ENCODE measurements at places on chromosomes 2 and 18.
A peak's percentile ranks its signal among the peaks of the same experiment; 100 is the strongest.

DNA sequence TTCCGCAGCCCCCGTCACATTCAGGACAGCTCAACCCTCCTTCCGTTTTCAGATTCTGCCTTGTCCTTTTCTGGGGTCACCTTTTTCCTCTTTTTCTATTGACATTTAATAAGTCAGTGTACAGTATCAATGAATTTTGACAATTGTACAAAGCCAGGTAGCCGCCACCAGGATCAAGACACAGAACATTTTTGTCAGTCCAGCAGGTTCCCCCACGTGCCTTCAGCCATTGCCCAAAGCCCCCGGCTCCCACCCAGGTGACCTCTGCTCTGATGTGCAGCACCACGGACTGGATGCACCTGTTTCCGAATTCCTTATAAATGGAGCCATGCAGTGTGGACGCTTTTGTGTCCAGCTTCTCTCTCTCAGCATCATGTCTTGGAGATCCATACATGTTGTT is 30.0 kb downstream of the CROCC2 start:
- no peak for DNase-seq

DNA sequence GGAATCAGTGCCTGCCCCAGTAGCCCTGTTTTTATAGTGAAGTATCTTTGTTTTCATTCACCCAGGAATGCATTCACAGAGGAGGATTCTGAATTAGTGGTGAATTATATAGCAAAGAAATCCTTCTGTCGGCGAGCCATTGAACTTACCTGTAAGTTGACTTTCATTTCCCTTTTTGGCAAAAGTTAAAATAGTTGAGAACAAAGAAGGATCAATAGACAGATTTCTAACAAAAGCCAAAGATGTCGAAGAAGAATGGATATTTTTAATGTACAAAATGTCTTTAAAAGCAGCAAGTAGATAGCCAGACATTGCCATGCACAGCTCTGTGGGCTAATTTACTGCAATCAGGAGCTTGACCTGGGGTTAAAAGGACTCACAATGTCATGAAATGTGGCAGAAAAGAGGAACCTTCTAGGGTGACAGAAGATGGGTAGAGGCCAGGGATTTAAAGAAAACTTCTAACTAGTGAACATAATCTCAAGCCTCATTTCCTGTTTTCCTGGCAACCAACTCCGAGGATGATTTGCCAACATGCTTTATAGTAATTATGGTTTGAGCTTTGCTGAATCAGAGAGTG is 53.8 kb upstream of the TMEM87B start:
- DNase-seq = no peak

GRCh38 chr2:159758686-159759085 is 39.3 kb downstream of the CD302 start:
- DNase-seq = no peak

- peak; percentile 36 for DNase-seq
These were observed 3.5 kb upstream of the RHOB start for GRCh38 chr2:20443276-20443920.

- DNase-seq = no peak
These were observed 612.7 kb downstream of the EPHA4 start for GRCh38 chr2:220959391-220959802.

- DNase-seq = peak; percentile 76
These were observed 2.2 kb upstream of the CASP8 start for GRCh38 chr2:201257956-201258665.

DNA sequence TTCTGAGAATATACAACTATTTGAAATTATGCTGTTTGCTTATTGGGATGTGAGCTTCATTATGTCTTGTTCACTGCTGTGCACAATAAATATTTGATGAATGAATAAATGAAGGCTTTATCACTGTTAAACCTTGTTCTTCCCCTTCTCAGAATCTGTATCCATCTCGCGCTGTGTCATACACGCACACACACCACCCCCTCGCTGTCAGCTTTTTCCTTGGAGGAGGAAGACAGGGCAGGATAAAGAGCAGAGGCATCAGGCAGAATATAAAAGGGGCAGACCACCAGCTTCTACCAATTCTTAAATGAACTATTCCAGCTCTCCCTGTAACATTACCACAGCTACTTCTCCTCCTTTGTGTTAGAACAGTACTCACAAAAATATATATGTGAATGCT is 75.0 kb downstream of the CD226 start:
- DNase-seq = no peak

- no peak for DNase-seq
These were observed 57.4 kb downstream of the SH2D6 start for GRCh38 chr2:85475799-85476490.

DNA sequence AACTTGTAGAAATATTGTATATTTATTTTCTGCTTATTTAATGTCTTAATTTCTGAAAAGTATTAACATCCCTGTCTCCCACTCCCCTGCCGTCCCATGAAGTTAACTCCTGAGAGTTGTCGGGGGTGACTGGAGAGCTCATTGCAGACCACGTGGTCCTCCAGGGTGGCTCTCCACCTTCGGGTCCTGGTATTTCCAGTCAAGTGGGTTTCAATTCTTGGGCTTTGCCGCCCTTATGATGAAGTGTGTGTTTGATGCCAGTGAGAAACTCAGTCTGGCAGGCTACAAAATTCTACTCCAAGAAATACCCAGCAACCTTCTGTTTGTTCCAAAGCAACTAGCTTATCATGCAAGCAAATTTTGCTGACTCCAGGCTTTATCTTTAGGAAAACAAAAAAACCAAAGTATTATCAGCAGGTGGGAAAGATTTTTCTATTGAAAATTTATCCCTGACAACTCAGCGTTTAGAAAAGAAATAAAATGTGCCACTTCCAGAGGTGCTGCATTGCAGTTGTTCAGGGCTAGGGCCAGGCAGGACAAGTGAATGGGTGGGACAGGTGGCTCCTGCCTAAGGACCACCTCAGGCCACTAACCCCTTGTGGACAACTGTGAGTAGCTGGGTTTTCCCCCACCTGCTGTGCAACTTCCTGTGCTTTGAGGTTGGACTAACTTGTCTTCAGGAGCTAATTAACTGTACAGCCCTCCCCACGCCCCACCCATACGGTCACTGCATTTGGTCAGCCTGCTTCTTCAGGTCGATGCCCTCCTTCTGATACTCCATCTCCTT is 46.6 kb downstream of the BCL2L11 start:
- DNase-seq = peak; percentile 55

DNA sequence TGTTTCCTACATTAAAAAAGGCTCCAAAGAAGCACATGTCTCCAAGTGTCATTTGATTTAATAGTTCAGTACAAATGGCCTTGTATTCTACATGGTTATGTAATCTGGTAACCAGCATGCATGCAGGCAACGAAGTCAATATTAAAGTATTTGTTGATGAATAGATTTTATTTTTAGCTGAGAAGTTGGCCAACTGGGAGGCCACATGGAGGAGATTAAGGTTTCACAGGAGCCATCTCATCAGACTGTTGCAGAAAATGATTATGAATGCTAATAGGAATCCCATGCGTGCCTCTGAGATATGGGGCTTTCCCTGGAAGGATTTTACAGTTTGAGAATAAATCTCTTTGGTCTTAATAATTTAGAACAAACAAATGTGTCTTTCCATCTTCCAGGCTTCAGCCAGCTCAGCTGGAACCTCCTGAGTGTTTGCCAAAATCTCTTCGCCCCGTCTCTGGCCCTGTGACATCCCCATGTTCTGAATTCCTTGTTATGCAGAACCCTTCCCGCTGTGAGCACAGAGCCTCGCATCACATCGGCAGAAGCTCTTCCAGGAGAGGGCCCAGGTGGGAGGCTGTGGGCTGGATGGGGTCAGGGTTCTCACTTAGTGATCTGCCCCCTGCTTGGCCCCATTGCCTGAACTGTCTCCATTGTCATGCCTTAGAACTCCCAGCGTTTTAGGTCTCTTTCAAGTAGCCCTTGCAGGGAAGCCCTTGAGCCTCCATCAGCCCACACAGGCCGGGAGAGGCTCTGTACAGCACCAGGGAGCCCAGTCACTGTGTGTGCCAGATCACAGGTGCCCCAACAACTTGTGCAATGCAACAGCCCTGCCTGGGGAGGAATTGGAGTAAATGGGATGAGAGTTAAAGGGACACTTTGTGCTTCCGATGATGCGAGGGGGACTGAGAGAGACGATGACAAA is 190.5 kb upstream of the TWIST2 start:
- no peak for DNase-seq

DNA sequence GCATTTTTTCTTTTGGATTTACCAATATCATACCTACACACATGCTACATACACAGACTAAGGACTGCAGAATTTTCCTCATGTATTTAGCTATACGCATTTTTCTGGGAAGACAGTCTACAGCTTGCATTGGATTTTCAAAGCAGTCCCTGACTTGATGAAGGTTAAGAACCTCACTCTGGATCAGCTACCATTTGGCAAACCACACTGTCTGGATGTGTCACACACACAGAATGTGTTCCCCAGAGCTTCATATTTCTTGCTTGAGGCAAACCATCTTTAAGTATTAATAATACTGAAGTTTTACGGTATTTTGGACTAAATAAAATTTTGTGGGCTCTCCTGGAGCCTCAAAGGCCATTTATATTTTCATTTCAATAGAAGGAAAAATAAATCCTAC is 102.3 kb downstream of the TCF4 start:
- no peak for DNase-seq

DNA sequence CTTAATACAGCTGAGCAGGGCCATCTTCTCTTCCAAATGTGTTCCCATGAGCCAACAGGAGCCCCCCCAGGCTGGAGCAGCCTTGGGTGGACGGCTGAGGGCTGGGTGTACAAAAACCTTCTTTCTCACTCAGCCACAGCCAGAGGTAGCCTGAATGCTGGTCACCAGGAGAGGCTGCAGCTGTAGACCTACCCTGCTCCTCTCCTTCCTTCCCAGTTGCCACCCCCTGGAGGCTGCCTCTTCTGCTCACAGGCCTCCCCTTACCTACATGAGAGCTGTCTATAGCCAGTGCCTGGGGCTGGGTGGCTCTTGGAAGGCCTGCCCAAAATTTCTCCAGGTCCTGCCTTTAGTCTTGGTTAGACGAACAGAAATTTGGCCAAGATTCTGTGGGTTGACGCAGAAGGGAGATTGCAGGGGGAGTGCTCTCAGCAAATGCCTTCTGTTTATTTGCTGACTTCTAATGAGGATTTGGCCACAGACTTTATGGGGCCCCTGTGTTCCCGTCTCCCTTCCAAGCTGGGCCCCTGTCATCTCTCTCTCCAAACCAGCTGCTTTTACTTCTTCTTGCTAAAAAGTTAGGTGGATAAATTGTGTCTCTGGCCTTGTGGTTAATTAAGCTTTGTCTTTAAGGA is 18.3 kb downstream of the CELF4 start:
- DNase-seq = no peak

- DNase-seq = no peak
These were observed 244.6 kb upstream of the NT5C1B start for GRCh38 chr2:18833941-18834340.

DNA sequence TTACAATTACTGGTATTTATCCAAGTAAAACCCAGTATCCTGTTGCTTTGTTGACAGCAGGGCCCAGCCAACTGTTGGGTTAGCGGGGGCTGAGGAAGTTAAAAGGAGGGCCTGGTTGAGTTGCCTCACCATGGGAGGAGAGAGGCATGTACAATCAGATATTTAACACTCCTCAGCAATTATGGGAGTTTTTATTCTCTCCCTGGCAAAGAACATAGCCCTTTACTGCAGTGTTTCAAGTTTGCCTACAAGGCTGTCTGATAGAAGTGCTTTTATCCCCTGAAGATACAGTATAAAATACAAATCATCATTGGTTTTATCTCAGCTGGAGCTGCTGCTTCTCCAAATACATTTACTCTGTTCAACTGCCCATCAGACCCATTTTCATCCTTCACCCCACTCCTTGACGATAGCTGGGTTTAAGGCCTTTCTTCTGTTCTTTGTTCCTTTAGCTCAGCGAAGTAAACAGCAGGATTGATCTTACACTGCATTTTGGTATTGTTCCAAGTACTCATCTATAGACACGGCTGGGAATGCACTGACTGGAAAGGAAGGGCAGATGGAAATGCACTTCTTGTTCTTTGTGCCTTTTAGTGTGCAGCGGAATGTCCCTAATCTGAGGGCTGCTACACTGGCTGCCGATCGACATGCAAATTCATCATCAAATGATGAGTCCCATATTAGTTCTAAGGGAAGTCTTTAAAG is 402.5 kb upstream of the SPRED2 start:
- no peak for DNase-seq

DNA sequence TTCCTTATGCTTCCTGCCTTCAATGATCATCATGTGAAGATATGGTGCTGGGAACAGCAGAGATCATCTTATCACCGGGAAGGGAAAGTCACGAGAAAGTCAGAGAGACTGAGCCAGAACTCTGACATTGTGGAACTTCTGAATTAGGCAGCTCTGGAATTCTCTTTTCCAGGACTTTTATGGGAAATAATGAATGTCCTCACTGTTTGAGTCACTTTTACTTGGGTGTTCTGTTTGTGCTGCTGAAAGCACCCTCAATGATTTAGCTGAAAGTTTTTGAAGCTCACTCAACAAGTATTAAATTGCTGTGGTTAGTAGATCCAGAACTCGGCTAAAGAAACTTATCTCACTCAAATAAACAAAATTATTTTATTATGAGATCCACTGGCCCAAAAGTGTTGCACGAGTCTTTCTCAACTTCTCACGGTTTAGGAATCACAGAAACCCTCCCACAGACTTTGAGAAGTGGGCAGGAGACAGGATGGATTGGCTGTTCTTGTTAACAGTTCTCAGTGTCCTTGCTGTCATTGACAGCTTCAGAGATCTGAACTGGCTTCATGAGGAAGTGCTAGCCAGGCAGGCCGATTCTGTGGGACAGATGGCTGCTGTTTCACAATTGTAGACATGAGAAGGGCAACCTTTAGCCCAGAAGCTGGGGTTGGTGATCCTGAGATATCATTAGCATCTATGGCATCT is 26.4 kb upstream of the ATRAID start:
- no peak for DNase-seq

DNA sequence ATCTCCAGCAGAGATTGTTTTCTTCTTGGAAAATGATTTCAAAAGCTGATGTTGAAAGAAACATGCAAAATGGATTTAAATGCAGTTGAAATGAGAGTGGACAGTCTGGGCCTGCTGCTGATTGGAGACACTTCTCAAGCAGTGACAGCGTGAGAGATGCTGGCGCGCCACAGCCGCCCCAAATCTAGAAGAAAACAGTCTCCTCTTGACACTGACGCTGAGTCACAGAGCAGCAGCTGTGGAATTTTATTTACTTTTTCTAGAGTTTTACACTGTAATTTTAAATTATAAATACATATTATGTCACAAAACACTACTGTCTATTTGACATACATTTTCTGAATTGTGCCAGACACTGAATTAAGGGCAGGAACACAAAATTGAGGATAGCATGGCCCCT is 121.8 kb upstream of the TMEM200C start:
- DNase-seq = no peak

- DNase-seq = no peak
These were observed 229.1 kb downstream of the FHOD3 start for GRCh38 chr18:36526611-36527010.
